Activated CD4-positive, alpha-beta T cell treated with anti-CD3 and anti-CD28 coated beads, Interleukin-2, amount 10 ng/mL, durations not matched to agents 24 days and 14 days (primary cell): ENCODE measurements at places on chromosomes 2 and 18. TPM values are rescaled to one million over a fixed set of nuclear protein-coding genes. Genes with fewer than 3 reads are reported as not detected.
A peak's percentile ranks its signal among the peaks of the same experiment; 100 is the strongest.

Gene CRACDL
- total RNA-seq, result 0.07 and 0.12 TPM in 2 replicates

Gene MYCN
- 0.12 TPM in 1 of 2 replicates, not detected in the other for total RNA-seq

DNA sequence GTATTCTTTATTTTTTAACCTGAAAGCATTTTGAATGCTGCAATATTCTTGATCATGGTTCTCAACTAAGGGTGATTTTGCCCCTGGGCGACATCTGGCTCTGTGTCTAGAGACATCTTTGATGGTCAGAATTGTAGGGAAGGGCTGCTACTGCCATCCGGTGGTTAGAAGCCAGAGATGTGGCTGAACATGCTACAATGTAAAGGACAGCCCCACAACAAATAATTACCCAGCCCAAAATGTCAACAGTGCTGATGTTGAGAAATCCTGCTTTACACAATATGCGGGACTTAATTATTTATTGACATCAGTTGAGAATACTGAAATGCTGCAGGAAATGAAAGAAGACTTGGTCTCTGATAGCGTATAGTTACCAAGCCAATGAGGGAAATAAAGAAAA lies 37.5 kb upstream of the SERPINB2 start:
- no peaks in the 10 kb centered on the region for H3K4me1 ChIP-seq
- H3K36me3 ChIP-seq, result no peaks in the 10 kb centered on the region

GRCh38 chr18:3898861-3899613 lies 449.1 kb downstream of the TGIF1 start:
- no peak for DNase-seq
- no peaks in the 10 kb centered on the region for H3K4me1 ChIP-seq
- no peak overlapping the region for H3K27ac ChIP-seq
- H3K4me3 ChIP-seq, result no peak overlapping the region
- H3K36me3 ChIP-seq, result no peaks in the 10 kb centered on the region

Gene DSEL
- total RNA-seq, result not detected in 2 replicates

DNA sequence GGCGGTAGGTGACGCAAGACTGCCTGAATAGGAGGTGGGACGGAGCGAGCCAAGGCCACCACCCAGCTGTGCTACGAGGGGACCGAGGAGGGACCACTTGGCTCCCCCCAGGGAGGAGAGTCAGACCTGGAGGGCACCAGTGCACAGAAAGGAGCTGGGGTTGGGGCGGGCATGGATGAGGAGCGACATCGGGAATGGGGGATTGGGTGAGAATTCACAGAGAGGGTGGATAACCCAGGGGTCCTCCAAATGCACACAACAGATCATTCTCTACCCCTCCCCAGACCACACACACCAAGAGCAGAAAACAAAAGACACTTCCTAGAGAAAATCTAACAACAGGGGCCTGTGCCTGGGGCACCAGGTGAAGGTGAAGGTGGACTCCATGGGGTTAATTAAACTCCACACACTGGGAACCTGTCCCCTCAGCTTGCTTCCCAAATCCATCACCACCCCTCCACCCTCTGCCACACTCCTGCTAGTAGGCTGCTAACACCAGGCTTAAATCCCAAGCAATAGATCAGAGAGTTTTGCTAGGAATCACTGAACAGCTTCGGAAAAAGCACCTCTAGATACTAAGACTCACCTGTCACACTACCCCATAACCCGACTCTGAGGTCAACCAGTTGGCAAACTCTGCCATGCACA lies 274.6 kb downstream of the EIPR1 start:
- H3K4me1 ChIP-seq, result peaks cover 3% of the 10 kb centered on the region
- H3K36me3 ChIP-seq, result no peaks in the 10 kb centered on the region
- peak; percentile 32 for DNase-seq
- H3K4me3 ChIP-seq, result no peak overlapping the region
- no peak overlapping the region for H3K27ac ChIP-seq

- no peak overlapping the region for H3K4me3 ChIP-seq
- peaks cover 12% of the 10 kb centered on the region for H3K4me1 ChIP-seq
- no peak for DNase-seq
- no peaks in the 10 kb centered on the region for H3K36me3 ChIP-seq
These were observed 258.4 kb downstream of the MYO3B start for GRCh38 chr2:170436077-170436943.

DNA sequence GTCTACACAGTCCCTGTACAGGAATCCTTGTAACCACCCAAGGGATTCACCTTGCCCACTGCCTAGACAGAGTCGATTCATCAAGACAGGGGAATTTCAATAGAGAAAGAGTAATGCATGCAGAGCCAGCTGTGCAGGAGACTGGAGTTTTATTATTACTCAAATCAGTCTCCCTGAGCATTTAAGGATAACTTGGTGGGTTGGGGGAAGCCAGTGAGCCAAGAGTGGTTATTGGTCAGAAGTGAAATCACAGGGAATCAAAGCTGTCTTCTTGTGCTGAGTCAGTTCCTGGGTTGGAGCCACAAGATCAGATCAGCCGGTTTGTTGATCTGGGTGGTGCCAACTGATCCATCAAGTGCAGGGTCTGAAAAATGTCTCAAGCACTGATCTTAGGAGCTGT lies 17.8 kb upstream of the FAM98A start:
- H3K4me3 ChIP-seq, result no peak overlapping the region
- H3K4me1 ChIP-seq, result no peaks in the 10 kb centered on the region
- H3K27ac ChIP-seq, result no peak overlapping the region
- DNase-seq, result no peak
- no peaks in the 10 kb centered on the region for H3K27me3 ChIP-seq
- no peaks in the 10 kb centered on the region for H3K36me3 ChIP-seq

DNA sequence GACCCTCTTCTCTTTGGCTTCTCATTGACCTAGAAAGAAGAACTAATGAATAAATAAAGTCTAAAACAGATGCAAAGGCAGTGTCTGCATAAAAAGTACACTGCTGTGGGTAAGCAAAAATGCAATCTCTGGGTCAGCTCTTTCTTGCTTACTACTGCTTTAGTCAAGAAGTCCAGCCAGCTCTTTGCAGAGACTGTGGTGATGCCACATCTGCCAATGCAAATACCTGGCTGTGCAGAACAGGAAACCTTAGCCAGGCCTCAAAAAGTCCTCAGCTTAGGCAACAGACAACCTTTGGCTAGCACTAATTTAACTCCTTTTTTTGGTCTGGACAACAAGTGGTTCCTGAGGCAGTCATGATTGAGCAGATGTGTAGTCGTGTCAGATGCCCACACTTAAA lies 73.6 kb upstream of the RND3 start:
- H3K27me3 ChIP-seq, result no peaks in the 10 kb centered on the region
- DNase-seq, result no peak
- no peaks in the 10 kb centered on the region for H3K36me3 ChIP-seq
- H3K4me1 ChIP-seq, result no peaks in the 10 kb centered on the region
- no peak overlapping the region for H3K4me3 ChIP-seq
